ENCODE measurements at places on chromosomes 6 and 20. TPM values are rescaled to one million over a fixed set of nuclear protein-coding genes. Genes with fewer than 3 reads are reported as not detected.

Gene MLN
- not detected for total RNA-seq

Gene SLC32A1
- not detected for total RNA-seq

Gene CST9L
- not detected for total RNA-seq

Gene TNFRSF6B
- 3.0 TPM for total RNA-seq

Gene LY6G6D
- total RNA-seq, result 9.5 TPM

Gene BCAS1
- 2.3 TPM for total RNA-seq

Gene SLC29A1
- total RNA-seq, result 81.8 TPM

Gene NKX2-2
- total RNA-seq, result not detected

Gene PGC
- total RNA-seq, result not detected

Gene MRAP2
- 4.1 TPM for total RNA-seq

Gene NR2E1
- total RNA-seq, result not detected

Gene CAGE1
- not detected for total RNA-seq

Gene SPATS1
- total RNA-seq, result not detected
